NCI-H510A (cell line): ENCODE measurements at places on chromosomes 2 and 18.

DNA sequence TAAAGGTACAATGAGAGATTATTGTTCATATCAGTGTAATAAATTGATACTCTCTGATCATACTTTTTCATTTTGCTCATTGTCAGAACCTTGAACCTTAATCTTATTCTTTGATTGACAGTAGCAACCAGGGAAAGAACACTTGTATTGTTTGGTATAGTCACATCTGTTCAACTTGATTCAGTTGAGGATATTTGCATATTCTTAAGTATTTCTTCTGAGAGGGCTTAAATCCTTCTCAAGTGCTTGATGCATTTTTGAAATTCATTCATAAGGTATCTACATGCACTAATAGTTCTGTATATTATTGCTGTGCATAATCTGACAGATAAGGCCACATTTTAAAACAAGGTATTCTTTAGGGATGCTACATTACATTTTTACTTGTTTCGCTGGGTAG is 118.9 kb downstream of the EHBP1 start:
- DNase-seq, result no peak

DNA sequence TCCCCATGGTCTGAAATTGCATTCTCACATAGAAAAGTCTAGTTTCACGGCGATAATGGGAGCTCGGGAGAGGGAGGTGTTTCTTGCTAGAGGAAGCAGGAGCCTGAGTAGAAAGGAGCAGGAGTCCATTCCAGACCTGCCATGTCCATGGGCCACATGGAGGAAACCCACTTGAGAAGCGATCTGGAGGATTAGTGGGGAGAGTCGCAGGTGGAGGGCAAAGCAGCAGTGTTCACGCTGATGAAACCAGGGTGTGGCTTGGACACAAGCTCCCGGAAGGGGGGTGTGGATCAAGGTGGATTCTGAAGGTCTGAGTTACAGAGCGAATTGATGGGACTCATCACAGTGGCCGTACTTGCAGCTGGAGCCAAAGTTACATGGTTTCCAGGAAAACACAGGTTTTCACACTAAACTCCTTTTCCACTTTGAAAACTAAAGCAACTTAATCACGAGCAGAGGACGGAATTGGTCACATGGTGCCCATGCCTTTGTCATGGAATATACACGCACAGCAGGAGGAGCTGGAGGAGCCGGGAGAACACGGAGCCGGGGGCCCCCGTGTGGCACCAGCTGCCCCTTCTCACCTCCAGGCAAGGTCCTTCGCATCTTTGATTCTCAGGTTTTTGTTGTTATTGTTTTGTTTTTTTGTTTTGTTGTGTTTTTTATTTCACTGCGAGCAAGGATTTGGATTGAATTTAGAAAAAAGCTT is 255.1 kb upstream of the MYT1L start:
- DNase-seq, result no peak

DNA sequence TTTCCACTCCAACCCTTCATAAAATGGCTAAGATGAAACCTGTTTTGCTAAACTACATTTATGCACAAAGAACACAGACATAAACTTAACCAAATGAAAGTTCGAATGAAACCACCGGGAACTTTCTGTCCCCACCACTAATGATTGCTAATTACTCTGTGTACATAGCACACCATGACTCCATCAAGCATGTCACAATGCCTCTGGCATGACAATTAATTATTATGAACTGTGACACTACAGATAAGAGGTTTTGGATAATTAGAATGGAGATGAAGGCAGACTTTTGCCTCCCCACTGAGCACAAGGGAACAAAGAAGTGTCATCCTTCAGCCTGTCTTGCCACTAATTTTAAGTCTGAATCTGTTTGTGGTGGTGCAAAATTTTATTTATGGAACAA is 1.5 kb downstream of the DAPL1 start:
- DNase-seq, result no peak

- DNase-seq, result no peak
Measured at GRCh38 chr18:57431467-57432080, 3.6 kb upstream of the ONECUT2 start.

- no peak for DNase-seq
Measured at GRCh38 chr18:55878224-55878623, 290.2 kb upstream of the TCF4 start.

GRCh38 chr2:2524348-2524941 is 193.4 kb upstream of the MYT1L start:
- peak; percentile 3 for DNase-seq
